ENCODE measurements at places on chromosomes 6 and 20. TPM values are rescaled to one million over a fixed set of nuclear protein-coding genes. Genes with fewer than 3 reads are reported as not detected.

Gene DNAH8
- 0.05 TPM for total RNA-seq

Gene CLVS2
- not detected for total RNA-seq

Gene SLC22A23
- total RNA-seq: 4.0 TPM

Gene CD93
- total RNA-seq: not detected

Gene HAO1
- total RNA-seq: not detected

Gene COL20A1
- total RNA-seq: 0.05 TPM

Gene SLC13A3
- total RNA-seq: 0.59 TPM

Gene PPP1R3G
- total RNA-seq: 1.0 TPM

Gene PABPC1L
- 3.3 TPM for total RNA-seq

Gene JAG1
- 14.0 TPM for total RNA-seq

Gene ADGB
- not detected for total RNA-seq

GRCh38 chr6:3349388-3350251, 90.9 kb downstream of the PSMG4 start:
- no peak for DNase-seq

GRCh38 chr20:848193-848592, 14.7 kb downstream of the FAM110A start:
- DNase-seq: no peak

GRCh38 chr6:90136837-90137568, 159.6 kb downstream of the BACH2 start:
- no peak for DNase-seq

GRCh38 chr6:84768442-84769174, 4.2 kb upstream of the TBX18 start:
- DNase-seq: no peak

DNA sequence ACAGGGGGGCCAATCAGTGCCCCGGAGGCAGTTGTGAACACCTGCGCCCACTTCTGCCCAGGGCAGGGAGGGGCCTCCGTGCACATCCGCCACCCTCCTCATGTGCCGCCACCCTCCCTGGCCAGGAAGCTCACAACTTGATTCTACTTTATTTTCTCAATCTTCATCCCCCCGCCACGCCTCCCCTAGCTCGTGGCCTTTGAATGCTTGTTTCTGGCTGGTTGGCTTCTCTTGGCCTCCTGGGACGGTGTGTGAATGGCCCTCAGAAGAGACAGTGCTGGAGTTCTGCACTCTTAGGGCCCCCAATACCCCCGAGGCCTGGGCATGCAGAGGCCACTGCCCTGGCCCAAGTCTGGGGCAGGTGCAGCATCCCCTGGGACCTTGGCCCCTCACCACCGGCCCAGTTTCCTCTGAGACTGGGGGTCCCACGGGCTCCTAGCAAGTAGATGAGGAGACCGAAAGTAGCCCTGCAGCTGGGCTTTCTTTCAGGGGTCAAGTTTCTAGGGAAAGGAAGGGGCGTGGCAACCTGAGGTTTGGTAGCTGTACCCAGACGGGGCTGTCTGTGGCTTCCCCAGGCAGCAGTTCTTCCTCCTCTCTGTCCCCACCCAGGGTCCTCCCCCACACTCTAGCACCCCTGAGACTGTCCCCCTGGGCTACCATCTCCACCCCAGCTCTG, 1.3 kb downstream of the RGS19 start:
- DNase-seq: peak; percentile 34

- DNase-seq: no peak
Observed at GRCh38 chr6:93571346-93571745, 152.0 kb upstream of the EPHA7 start.

DNA sequence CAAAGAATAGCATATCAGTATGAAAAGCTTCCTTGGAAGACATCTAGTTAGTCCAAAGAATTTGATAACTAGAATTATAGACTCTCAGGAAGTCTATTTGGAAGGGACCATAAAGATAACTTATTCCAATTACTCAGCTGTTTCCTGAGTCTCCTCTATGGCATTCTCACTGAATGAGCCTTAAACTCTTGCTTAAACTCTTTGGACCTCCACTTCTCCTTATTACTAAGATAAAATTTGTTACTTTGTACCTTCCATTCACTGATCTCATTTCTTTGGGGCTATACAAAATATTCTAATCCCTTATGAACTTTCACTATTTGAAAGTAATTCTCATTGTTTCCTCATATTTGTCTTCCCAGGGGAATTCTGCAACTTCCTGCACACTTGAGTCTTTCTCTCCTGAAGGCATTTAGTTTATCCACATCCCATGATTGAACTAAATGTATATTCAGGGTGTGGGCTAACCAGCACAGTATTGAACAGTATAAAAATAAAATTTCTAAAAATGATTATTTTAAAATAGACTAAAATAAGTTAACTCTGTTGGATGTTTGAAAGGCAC, 67.1 kb upstream of the NOTCH4 start:
- DNase-seq: no peak

- peak; percentile 61 for DNase-seq
Observed at GRCh38 chr20:58511364-58511763, 3.8 kb downstream of the APCDD1L start.

DNA sequence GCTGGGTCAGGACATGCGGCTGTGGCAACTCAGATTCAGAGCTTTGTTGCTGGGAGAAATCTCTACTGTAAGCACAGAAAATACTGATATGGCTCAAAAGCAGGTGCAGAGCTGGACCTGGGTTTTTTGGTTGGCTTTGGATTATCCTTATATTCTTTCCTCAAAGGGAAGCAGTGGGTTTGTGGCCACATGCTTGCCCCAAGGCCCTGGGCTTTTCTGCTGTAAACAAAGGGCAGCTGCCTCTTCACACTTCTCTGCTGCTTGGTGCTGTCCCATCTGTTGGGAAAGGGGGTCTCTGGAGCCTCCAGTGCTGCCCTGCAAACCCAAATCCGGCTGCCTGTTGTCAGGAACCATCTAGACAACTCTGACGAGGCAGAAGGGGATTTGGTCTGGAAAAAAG, 52.4 kb downstream of the ANKRD6 start:
- DNase-seq: no peak

- no peak for DNase-seq
Observed at GRCh38 chr20:48742233-48742632, 85.6 kb downstream of the PREX1 start.

- peak; percentile 87 for DNase-seq
Observed at GRCh38 chr6:169689287-169689686, 12.5 kb downstream of the WDR27 start.

DNA sequence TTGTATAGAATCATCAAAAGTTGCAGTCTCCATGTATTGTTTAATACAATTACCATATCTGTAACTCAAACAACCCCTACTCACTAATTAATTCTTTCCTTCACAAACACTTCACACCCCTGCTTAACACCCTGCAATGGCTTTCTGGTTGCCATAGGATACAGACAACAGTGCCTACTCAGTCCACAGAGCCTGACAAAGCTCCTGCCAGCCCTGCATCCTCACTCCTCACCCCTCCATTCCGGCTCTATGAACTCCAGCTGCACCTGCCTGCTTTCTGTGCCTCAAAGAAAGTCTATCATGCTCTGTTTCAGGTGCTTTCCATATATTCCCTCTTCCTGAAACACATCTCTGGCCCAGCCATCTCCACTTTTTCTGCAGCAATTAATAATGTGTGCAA, 253.4 kb downstream of the HACE1 start:
- no peak for DNase-seq

DNA sequence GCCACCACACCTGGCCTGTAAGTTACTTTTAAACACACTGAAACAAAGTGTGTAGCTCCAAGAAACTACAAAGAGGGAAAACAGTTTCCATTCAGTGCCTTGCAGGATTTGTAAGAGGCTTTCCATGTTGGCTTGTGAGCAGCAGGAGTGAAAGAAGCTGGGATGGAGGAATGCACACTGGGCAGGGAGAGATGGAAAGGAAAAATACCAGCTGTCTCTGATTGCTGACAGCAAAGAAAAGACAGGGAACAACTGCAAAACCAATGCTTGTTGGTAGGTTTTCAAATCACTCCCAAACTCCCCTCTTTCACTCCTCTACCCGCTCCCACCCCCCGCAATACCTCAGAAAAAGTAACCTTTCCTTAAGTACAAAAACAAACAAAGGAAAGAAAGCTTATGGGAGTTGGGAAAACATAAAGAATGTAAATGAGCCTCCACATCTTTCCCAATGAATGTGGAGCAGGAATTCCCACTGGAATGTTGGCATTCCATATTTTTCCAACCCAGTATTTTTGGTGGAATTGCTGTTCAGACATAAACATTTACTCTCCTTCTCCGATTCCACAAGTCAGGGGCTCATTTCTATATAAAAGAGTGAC, 166.1 kb downstream of the THBS2 start:
- peak; percentile 89 for DNase-seq

DNA sequence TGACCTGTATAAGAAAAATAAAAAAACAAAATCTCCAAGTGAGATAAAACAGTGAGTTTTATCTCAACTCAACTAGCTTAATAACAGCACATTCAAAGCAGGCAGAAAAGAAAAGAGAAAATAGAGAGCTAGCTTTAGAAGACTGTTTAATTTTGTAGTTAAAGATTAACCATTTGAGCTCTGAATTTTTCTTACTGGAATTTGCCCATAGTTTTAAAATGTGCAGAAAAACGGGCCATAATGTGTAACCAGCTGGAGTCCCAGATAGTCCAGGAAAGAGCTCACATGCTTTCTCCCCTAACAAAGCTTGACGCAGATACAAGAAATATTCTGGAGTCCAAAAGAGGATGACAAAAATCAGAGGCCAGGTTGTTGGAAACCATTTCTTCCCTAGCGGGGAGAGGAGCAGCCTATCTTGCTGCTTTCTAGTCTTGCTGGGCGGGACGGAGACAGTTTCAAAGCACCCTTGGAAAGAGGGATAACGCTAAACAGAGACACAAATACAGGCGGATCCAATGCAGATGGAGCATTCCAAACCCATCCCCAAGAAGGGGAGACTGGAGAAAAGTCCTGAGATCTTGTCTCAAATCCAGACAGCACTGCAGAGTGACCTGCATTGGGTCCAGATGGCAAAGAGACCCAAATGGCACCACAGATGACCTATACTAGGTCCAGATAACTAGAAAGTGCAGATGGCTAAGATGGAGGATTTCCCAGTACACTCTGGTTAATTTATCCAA, 16.1 kb downstream of the TTK start:
- no peak for DNase-seq

DNA sequence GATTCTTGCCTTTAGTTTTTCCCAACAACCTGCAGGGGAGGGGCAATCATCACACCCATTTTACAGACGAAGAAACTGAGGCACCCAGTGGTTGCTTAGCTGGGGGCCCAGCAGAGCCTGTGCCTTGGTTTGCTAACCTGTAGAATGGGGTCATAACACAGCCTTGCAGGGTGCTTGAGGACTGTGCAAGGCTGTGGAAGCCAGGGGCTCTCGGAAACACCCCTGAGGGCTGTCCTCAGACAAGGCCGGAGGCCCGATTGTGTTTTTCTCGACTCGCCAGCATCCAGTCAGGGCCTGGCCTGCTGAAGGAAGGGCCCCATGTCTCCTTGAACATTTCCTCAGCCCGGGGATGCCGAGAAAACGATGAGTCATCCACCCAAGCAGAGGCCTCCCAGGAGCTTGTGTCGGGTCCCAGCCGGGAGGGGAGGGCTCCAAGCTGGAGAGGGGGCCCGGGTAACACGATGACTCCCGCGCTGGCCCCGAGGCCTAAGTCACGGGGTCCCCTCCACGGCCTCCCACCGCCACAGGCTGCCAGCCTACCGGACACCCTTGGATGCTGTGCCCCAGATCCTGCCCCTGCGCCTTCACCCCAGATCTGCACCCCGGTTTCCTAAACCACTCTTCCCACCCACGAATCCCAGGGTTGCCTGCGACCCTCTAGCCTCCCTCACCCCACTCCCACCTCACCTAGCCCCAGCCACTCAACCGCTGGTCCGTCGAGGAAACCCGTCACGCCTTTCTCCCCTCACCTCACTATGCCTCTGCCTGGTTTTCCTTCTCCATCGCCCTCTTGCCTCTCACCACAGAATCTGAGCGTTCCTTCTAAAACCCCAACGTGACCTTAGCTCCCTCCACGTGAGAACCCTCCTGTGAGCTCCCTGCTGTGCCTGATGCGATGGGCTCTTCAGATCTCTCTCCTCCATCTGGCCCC, 10.6 kb downstream of the NOL4L start:
- DNase-seq: peak; percentile 43

GRCh38 chr6:47483516-47483852, 5.9 kb downstream of the CD2AP start:
- no peak for DNase-seq

- DNase-seq: no peak
Observed at GRCh38 chr20:43821795-43822194, 92.9 kb upstream of the TOX2 start.

DNA sequence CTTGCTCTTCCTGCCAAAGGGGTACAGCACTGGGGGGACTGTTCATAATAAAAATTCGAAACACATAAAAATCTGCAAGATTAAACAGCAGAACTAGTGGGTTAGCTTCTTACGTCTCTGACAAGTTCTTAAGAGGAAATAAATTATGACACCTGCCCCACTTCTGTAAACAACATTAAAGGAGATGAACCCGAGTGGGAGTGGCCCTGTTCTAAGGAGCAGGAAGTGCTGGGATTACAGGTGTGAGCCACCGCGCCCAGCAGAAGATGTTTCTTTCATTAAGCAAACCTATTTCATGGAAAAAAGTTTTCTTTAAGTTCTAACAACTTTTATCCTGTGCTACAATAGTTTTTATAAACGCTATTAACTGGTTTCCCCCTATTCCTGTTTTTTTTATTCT, 24.6 kb downstream of the USP45 start:
- no peak for DNase-seq

- no peak for DNase-seq
Observed at GRCh38 chr6:158168040-158168289, at the start of gene SERAC1. Gene SERAC1 (minus strand): TSS chr6:158168262. CDS start chr6:158158363, 9,899 bp downstream.

DNA sequence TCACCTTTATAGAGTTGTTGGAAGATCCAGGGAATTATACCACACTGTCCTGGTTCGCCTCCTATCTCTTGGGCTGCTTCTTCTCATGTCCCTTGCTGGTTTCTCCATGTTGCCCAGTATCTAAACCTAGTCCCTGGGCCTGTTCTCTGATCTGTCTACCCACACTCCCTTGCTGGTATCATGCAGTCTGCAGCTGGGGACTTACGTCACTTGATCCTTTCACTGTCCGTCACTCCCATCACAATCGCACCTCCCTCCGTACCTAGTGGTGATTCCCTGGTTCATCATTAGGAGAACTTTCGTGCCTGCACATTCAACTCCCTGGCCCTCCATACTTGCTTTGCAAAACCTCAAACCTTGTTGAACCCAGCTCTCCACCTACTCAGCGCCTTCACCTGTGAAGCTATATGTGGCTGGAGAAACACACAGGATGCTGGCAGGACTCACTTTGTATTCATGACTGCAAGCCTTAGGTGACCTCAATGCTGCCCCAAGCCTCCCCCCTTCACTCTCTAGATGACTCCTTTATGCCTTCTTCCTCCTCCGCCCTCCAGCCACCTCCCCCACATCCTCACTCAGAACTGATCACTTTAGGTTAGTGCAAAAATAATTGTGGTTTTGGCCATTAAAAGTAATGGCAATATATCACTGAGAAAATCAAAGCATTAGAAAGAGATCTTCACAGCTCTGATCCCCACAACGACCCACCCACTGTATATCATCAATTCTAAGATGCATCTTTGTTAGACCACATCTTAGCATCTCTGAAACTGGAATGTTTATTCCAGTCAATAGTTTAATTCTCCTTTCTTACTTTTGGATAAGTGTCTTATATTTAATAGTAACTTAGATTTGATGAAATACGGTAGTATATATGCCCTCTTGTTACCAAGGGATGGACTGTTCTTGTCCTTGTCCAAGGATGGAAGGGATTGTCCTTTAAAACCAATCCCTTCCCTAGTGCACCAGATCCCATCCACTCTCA, 26.4 kb downstream of the GDAP1L1 start:
- DNase-seq: no peak

All from myocyte (in vitro differentiated cells).